ENCODE measurements at places on chromosomes 7 and 10. TPM values are rescaled to one million over a fixed set of nuclear protein-coding genes. Genes with fewer than 3 reads are reported as not detected.
A peak's percentile ranks its signal among the peaks of the same experiment; 100 is the strongest.

DNA sequence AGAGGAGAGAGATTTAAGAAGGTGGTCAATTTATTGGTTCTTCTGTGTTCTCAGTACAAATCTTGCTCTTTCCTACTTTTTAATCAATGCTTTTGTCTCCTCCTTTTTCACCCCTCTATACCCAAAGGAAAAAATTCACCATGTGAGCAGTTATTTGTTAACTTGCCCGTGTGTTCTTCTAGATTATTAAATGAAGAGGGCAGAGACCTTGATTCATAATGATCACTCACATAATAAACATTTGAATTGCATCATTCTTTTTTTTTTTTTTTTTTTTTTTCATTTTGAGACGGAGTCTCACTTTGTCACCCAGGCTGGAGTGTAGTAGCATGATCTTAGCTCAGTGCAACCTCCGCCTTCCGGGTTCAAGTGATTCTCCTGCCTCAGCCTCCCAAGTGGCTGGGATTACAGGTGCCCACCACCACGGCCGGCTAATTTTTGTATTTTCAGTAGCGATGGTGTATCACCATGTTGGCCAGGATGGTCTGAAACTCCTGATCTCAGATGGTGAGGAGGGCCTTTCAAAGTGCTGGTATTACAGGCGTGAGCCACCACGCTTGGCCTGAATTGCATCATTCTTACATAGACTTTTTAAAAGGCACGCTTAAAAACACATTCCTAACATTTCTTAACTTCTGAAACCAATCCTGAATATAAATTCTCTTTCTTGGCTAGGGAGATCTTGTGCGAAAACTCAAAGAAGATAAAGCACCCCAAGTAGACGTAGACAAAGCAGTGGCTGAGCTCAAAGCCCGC, 3.6 kb downstream of the GARS1 start:
- DNase-seq, result no peak

DNA sequence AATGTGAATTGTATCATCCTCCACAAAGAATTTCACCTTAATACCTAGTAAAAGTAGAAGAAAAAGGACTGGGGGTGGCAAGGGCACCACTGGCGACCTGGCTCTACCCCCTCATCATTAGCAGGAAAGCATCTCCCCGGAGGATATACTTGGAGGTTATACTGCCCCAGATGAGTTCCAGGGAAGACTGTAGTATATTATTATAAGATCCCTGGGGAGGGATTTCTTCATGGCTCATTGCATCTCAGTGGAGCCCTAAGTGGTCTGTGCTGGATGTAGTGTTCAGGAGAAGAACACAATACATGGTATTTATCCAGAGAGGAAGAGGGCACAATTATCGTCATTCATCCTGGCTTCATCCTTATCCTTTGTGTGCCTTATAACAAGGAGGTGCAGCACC, 14.2 kb upstream of the DYNC1I1 start:
- no peak for DNase-seq

DNA sequence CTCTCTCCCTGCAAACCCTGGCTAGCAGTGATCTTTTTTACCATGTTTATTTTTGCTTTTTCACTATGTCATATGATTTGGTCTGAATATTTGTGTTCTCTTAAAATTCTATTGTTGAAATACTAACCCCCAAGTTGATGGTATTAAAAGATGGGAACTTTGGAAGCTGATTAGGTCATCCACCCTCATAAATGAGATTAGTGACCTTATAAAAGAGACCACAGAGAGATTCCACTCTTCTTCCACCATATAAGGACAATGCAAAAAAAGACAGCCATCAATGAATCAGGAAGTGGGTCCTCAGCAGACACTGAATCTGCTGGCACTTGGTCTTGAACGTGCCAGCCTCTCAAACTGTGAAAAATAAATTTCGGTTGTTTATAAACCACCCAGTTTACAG, 112.8 kb upstream of the KCND2 start:
- no peak for DNase-seq

- DNase-seq, result no peak
These were observed 56.3 kb downstream of the DENND2A start for GRCh38 chr7:140584195-140584851.

- no peak for DNase-seq
These were observed 240.5 kb upstream of the PRSS58 start for GRCh38 chr7:142498364-142498763.

- peak; percentile 20 for DNase-seq
These were observed 54.7 kb upstream of the STEAP4 start for GRCh38 chr7:88361357-88361756.

Gene GCK
- 2.9 TPM for total RNA-seq

DNA sequence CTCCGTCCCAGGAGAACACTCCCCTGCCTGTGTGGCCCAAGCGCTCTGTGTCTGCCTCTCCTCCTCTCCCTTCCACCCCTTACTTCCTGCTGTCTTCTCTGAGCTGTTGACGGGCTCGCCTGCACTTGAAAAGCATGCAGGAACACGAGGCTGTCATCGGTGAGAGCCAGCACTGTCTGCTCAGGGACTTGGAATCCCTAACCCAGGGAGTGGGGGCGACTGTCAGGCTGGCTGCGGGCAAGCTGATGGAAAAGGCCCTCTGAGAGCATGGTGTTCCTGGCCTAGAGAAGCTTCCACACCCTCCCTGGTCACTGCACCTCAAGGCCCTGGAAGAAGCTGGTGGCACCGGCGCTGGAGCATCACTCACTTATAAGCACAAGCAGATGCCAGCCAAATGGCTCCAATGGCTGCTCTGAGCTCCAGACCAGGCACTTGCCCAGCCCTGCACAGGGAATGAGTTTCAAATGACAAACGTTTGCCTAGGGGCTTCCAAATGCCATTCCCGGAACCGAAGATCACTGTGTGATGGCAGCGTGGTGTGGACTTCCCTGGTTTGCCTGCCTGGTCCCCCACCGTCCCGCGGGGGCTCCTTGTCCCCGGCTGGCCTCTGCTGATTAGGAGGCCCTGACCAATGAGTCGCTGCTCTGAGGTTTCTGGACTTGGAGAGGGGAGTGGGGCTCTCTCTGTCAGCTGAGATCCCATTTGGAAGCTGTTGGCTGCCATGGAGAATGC, 56.7 kb upstream of the EBF3 start:
- DNase-seq, result peak; percentile 59

DNA sequence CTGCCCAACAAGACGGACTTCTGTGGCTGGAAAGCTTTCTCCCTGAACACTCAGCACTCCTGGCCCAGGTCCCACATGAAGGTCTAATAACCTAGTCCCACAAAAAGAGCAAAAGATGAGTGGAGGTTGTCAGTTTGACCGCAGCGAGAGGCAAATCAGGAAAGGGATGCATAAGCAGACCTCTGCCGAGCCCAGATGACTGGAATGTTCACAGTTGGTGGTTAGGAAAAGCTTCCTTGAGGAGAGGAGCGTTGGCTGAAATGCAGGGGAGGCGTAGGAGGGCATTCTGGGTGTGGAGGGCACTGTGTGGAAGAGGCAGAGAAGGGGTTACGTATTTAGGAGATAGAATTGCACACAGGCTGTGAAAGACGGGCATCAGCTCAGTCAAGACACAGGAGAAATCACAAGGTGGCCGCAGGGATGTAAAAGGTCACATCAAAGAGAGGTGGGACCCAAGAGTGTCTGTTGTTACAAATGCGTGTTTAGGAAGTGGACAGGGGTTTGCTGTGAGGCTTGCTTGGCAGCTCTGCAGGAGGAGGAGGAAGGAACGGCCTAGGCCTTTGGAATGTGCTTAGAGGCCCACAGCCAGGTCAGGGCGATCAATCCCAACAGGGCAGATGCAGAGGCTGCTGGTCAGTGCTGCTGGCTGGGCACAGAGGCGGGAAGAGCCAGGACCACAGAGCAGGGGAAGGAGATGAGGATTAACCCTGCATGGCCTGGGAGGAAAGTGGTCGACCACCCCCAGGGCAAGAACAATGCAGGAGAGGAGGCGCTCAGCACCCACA, 133.5 kb downstream of the VIPR2 start:
- DNase-seq, result no peak

DNA sequence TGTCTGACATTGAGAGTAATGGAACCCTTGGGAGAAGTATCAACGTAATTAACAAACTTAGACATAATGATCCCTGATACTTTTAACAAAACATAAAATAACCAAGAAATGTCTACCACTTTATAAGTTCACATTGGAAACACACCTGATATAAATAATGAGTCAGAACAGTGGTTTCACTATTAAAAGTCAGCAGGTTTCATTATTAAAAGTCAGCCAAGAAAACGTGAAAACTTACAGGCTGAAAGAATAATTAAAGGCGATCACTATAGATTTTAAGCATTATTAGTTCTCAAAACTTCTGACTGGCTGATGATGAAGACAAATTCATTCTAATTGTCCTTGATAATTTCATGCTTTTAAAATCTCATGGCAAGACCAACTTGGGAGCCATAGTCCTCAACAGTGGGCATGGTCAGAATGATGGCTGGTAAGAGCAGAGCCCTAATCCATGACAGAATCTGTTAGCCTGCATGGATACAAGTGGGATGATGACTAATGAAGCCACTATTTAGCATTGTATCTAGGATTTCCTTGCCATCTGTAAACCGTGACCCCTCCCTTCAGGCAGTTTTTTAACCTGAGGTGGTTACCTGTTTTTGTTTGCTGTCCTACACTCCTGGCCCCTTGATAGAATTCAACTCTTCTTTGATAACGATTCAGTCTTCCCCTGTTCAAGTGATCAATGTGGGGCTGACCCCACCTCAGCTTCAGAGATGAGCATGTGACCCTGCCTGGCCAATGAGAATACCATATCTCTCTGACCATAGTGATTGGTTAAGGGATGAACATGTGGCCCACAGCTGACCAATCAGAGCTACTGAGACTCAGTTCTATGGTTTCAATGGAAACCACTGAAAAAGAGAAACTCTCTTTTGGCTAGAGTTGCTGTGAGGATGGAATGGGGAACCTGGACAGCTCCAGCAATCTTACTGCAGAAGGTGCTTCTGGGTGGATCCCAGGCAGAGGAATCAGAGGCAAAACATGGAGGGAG, 151.0 kb downstream of the PLPP4 start:
- DNase-seq, result no peak

Gene OR2A42
- total RNA-seq, result not detected

DNA sequence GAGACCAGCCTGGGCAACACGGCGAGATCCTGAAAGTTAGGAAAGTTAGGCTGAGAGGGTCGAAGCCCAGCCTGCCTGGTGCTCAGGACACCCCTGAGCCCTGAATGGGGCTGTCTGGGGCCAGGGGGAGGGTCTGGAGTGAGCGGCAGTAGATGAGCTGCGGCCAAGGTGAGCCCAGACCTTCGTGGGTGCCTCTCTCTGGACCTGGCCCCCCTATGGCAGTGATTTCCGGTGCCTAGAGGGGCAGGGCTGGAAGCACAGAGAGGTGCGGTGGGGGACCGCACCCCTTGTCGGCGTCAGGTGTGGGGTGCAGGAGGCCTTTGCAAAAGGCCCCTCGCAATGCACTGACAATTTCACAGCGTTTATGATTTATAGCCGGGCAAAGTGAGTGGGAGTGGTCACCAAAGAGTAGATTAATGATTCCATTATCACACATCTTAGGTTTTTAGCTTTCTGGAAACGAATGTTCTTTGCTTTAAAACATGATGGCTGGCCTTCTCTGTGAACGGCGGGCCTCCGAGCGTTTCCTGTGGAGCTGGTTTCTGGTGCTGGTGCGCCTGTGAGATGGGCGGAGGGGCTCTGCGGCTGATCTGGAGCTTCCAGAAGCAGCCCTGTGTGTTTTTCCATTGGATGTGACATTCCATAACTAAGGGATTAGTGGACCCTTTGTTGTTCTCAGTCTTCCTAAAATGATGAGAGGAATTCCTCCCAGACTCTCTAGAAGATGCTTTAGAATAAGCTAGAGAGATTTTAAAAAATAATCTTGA, 171.0 kb upstream of the ZNF32 start:
- DNase-seq, result no peak

Gene SORCS1
- total RNA-seq, result 17.8 TPM

GRCh38 chr10:131858583-131859340, 42.0 kb upstream of the PPP2R2D start:
- DNase-seq, result no peak

Gene INA
- 1.0 TPM for total RNA-seq

Gene NPC1L1
- total RNA-seq, result not detected

DNA sequence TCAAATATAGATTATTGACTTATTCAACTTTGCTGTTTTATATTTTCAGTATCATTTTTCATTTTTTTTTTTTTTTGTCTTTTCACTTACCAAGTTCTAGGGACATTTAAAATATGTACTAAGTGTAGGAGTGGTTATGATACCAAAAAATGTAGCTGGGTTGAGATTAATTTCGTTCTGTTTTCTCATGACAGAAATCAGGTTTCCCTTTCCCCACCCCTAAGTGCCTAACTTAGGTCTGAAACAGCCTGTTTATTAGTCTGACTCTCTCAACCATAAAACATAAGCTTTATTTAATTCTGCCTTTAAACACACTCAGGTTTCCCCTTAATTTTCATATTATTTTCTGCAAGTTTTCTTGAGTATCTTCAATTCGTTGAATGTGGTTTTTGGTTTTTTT, 22.1 kb downstream of the TMEM106B start:
- DNase-seq, result no peak

Gene CFTR
- 1.3 TPM for total RNA-seq

Gene HOXA5
- total RNA-seq, result 0.21 TPM

GRCh38 chr7:8070451-8071180, 102.0 kb downstream of the GLCCI1 start:
- DNase-seq, result no peak

DNA sequence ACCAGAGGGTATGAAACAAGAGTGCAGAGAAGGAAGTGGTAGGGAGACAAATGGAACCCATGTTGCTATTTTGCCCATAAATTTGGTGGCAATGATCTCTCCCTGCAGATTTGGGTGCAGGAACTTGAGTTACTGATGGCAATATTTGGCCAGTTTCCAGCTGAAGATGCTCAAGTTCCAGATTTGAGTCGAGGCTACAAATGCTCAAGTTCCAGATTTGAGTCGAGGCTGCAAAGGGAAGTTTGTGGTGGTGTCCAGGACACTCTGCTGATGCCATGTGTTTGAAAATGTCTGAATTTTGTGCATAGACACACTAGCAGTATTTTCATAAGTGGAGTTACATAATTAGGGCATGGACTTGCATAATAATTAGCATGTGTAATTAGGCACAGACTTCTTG, 40.8 kb downstream of the TBXAS1 start:
- no peak for DNase-seq

DNA sequence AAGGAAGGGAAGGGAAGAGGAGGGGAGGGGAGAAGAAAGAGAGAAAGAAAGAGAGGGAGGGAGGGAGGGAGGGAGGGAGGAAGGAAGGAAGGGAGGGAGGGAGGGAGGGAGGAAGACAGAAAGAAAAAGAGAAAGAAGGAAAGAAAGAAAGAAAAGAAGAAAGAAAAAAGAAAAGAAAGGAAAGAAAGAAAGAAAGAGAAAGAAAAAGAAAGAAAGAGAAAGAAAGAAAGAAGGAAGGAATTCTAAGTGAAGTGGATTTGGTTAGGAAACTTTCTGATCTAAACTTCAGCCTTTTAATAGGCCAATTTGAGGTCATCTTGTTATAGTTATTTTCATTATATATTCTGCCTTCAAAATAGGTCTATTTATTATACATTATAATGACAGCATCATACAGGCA, 4.3 kb downstream of the CAV2 start:
- no peak for DNase-seq

DNA sequence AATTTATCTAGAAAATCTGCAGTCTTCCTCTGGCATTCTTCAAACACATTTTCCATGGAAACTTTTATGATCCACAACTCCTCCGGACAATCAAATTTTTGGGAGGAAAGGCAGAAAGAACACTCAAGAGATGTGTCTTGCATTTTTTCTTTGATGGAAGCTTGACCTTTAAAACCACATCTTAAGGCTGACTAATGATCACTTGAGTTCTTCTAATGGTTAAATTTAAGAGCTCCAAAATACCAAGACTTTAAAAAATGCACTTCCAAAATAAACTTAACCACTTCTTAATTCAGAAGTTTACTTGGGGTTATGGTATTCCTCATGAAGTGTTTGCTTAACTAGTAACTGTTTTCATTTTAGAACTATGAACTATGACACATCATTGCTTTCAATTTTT, 43.3 kb downstream of the ETV1 start:
- no peak for DNase-seq

All from tongue (tissue), 3 donors.